ENCODE measurements at places on chromosomes 3 and 15.

DNA sequence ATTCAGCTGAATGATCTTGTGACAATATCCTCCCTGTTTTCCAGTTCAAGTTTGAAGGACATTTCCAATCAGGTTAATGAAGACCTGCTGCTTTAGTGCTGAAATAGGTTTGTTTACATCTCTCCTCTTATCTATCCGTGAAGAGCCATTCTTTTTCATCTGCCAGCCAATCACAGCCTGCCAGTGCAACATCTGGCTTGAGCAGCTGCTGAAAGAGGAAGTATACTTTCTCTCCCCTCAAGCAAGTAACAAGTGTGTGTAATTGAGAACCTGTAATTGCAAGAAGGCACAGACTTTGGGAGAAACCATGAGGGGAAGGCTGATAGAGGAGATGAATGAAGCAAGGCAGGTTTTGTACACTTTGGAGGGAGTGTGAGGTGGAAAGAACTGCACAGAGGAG lies 404.3 kb downstream of the AGBL1 start:
- DNase-seq, result no peak

DNA sequence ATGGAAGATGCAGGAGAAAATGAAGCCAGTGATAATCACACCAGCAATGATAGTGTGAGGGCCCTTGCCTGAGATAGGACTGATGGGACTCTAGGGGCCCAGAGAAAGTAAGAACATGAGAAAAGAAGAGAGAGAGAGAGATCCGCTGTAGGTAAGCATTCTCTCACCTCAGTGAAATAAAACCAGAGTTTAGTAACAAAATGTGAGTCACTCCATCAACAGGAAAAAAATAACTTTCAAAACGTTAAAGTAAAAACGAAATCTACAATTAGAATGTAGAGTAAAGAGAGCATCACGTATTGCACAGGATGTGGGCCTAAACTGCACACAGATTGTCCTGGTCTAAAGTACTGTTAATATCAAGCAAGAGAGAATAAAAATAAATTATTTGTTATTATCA lies 6.8 kb upstream of the PRSS50 start:
- no peak for DNase-seq

DNA sequence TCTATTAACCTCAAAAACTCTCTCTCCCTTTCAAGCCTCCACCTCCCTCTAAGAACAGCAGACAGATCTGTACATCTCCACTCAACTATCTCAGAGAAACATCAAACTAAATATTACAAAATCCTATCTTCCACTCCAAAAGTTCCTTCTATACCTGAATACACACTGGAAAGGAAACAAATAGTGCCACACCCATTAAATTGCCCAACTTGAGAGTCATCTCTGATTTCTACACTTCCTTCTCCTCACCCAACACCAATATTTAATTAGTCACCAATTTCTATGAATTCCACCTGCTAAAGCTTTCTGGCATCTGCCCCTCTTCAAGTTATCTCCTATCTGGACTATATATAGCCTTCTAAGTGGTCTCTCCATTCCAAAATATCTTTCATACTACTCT lies 65.8 kb downstream of the PEAK1 start:
- no peak for DNase-seq

DNA sequence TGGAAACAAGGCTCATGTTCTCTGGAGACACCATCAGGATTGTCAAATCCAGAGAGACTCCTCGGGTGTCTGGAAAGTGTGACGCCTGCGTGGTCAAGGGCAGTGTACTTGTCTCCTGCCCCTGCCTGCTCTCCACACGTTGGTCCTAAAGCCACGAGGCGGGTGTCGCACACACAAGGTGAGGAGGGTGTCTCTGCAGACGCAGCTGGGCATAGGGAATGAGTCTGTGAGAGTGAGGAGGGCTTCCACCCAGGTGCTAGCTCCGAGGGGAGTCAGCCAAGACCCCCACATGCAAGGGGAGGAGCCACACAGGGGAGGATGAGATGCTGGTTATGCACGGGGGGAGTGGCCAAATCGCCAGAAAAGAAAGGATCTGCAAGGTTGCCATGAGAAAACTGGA lies 27.9 kb upstream of the OCA2 start:
- DNase-seq, result no peak

DNA sequence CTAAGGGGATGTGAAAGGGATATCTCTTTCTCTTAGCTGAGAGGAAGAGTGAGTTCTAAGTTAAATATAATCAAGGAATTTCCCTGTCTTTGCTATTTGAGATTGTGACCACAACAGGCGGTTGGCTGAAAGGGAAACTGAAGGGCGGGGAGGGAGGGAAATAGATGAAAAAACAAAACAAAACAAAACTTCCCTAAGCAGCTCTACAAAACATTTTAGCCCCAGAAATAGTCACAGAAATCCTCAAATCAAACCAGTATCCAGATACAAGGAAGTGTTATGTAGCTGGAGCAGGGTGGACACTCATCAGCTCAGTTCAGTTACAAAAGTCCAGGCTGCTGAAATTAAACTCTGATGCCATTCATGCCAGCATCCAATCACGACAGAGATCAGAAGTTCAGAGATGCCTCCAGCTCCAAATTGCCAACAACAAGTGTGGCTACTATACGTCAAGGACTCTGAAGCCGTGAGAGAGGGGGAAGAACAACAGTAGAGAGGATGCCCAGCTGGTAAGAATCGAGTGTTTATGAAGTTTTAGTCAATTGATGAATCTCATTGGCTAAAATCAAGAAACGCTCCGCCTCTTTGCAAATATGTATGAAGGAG lies 319 bp upstream of the TP63 start:
- DNase-seq, result no peak

- DNase-seq, result no peak
Observed at GRCh38 chr3:18127174-18127858, 297.8 kb downstream of the SATB1 start.

- no peak for DNase-seq
Observed at GRCh38 chr3:119098619-119099222, 47.2 kb upstream of the TEX55 start.

GRCh38 chr3:114775395-114775794 lies 371.7 kb downstream of the ZBTB20 start:
- DNase-seq, result no peak

GRCh38 chr3:122003606-122004005 lies 18.4 kb downstream of the ILDR1 start:
- DNase-seq, result no peak

- no peak for DNase-seq
Observed at GRCh38 chr3:132536442-132537153, 60.5 kb upstream of the ACKR4 start.
